ENCODE measurements at places on chromosomes 13 and 19.

- DNase-seq: no peak
These were observed 68.3 kb upstream of the MCF2L start for GRCh38 chr13:112900691-112901091.

GRCh38 chr13:29101409-29101808, 281.3 kb downstream of the MTUS2 start:
- no peak for DNase-seq

DNA sequence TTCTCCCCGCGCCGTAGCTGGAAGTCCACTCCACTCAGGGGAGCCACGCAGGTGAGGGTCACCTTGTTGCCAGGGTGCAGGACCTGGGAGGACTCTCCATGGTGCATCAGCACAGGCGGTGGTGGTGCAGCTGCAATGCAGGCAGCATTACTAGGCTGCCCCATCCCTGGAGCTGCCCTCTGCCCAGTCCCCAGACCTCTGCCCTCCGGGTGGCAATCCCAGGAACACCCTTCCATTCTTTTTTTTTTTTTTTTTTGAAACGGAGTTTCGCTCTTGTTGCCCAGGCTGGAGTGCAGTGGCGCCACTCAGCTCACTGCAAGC, 1.8 kb downstream of the A1BG start:
- DNase-seq: no peak

- no peak for DNase-seq
These were observed 5.3 kb downstream of the GRAMD1A start for GRCh38 chr19:35005256-35005977.

DNA sequence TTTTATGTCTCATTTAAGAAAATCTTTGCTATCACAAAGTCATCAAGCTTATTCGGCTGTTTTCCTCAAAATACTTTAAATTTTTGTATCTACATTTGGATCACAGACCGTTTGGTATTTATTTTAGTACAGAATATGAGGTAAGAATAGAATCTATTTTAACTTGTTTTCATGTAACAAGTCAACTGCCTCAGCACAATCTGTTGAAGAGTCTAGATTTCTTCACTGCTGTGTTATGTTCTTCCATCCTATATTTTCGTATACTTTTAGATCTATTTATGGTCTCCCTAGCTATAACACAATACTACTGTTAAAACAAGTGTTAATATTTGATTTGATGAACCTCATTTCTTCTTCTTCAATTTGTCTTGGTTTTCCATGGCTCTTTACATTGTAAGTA, 61.6 kb upstream of the SGCG start:
- DNase-seq: no peak

- no peak for DNase-seq
These were observed 1.1 kb upstream of the ARHGAP35 start for GRCh38 chr19:46859637-46860124.

DNA sequence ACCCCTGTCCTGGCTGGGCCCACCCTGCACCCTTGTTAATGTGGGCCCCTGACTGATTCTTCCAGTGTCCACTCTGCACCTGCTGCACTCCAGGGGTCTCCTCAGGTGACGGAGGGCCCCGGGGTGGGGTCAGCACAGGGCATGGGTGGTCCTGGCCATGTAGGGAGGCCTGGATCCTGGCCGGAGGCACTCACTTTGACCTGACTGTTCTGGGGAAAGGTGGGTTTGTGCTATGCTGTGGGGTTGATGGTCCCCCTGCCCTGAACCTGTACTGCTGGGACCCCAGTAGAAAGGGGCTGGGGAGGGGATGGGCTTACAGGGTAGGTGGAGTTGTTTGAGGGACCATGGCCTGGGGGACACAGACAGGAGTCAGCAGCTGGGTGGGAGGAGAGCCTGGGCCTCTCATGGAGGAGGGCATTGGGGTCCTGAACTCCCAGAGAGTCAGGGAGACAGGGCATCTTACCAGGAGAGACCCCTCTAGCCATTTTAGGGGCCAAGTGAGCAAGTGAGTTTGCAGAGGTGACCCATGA, 25.8 kb upstream of the CEACAM1 start:
- no peak for DNase-seq

DNA sequence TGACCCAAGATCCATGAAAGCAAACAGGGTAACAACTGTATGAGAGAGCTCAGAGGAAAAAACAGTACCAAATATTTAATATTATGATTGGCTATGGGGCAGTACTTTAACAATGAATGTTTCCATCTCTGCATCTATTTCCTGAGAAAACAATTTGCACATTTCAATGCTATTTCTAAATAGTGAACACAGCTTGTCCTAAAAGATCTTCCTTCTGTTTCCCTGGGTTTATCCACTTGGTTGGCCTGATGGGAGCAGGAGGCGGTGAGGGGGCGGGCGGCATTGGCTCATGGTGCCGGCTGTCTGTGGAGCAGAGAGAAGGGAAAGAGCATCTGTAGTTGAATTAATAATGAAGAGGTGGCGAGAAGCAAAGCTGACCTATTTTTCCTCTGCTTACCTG, 291.4 kb downstream of the DCLK1 start:
- DNase-seq: no peak

DNA sequence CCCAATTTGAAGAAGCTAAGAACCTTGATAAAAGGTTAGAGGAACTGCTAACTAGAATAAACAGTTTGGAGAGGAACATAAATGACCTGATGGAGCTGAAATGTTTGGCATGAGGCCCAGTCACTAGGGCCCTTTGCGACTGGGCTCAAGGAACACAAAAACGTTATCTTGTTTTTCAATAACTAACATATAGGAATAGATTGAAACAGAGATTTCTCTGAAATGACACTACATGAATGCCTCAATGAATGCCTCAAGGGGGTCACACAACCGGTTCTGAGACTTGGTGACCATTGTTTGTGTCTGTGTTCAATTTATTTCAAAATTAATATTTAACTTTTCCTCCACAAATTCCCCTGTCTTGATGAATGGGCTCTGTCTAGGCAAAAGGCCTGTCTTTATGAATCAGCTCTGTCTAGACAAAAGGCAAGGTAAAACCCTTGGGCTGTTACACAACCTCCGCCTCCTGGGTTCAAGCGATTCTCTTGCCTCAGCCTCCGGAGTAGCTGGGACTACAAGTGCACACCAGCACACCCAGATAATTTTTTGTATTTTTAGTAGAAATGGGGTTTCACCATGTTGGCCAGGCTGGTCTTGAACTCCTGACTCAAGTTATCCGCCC, 932 bp upstream of the ZNF486 start:
- DNase-seq: no peak

- peak; percentile 94 for DNase-seq
These were observed at the start of gene HOOK2 for GRCh38 chr19:12774588-12775555. Gene HOOK2, minus strand, starts transcription at chr19:12775552. Its CDS starts 103 bp downstream, at chr19:12775449.

DNA sequence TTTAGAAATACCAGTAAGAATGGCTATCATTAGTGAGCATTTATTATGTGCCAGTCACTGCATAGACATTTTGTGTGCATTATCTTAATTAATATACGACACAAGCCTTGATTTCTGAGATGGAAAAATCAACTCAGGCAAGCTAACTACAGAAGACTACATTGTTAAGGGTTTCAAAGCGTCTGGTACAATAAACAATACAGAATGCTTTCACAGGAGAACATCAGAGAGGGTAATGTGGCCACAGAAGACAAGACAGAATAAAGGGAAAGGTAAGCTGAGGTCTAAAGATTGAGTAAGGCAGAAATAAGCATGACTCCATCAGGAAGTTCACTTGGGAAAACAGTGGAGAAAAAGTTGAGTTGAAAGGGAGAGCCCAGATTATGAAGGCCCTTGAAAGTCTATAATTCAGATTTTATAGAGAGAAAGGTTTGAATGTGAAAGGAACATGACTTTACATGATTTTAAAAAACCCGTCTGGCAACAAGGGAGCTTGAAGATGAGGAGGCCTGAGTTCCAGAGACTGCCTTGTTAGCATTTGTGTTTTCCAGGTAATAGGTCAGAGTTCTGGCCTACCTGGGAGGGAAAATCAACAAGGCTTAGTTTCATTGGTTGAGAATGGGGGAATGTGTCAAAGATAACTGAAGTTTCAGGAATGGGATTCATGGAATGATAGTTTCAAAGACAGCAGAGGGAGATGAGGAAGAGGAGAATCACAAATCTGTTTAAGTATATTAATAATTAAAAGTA, 1.8 kb upstream of the MBNL2 start:
- no peak for DNase-seq

GRCh38 chr19:31351056-31351854, 2.0 kb upstream of the TSHZ3 start:
- DNase-seq: no peak

DNA sequence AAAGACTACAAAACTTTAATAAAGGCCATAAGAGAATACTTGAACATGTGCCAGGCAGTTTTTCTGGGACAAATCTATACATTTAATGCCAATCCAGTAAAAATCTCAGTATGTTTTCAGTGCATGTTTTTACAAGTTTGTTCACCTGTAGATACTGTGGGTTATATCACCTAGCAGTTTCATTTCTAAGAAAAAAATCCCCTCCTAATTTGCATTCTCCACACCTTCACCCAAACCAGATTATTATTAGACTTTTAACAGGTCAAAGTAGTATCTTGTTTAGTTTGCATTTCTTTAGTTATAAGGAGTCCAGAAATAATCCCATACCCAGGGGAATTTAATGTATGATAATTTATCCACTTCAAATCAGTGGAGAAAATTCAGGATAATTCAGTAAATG, 17.0 kb upstream of the LPAR6 start:
- no peak for DNase-seq

- DNase-seq: no peak
These were observed 99.3 kb upstream of the GJB6 start for GRCh38 chr13:20331419-20331818.

DNA sequence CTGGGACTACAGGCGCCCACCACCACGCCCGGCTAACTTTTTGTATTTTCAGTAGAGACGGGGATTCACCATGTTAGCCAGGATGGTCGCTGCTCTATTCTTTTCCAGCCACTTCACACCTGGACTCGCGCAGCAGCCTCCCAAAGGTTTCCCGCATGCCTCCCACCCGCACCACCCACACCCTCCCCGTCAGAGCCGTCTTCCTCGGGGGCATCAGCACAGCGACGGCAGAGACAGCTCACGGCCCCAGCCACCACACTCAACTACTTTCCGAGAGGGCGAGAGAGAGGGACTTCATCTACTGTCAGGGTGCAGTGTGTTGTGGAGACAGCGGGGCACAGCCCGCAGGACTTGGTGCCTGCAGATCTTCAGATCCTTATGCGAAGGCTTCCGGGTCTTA, 5.6 kb downstream of the ZNF787 start:
- no peak for DNase-seq

DNA sequence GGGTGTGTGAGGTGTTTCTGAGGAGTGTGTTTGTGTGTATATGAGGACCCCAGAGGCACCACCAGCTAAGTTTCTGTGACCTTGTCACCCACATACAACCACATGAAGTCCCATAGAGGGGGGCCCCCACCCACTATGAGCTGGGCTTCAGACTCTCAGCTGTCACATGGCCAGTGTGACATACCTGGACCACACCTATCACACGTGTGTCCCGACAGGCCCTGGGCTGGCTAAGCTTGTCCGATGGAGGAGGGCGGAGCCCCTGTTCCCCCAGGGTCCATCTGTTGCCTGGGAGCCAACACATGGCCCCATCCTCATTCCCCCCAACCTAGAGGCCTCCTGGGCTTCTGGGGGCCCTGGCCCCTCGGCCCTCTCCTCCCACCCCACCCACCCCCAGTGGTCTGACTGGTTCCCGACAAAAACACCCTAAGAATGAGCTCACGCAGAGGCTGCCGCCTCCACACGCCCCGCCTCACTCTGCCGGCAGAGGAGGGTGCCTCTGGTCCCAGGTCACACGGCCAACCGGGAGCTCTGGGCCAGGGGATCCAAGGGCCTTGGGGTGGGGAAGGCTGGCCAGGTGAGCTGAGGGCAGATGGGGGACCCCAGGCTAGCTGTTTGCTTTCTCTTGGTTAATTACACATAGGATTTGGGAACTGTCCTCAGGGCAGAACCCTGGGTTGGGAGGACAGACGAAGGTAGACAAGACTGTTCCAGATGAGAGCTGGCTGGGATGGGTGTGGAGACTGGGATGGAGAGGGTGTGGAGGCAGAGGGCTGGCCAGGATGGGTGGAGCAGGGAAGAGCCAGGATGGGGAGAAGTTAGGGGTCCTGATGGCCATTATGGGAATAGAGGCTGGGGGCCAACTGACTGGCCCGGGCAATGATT, 4.3 kb downstream of the KLC3 start:
- no peak for DNase-seq

- DNase-seq: no peak
These were observed 9.1 kb downstream of the TMEM150B start for GRCh38 chr19:55315956-55316525.

GRCh38 chr13:95902741-95903140, 150.5 kb downstream of the UGGT2 start:
- no peak for DNase-seq

- peak; percentile 51 for DNase-seq
These were observed 10.1 kb downstream of the NOSIP start for GRCh38 chr19:49570138-49570856.

DNA sequence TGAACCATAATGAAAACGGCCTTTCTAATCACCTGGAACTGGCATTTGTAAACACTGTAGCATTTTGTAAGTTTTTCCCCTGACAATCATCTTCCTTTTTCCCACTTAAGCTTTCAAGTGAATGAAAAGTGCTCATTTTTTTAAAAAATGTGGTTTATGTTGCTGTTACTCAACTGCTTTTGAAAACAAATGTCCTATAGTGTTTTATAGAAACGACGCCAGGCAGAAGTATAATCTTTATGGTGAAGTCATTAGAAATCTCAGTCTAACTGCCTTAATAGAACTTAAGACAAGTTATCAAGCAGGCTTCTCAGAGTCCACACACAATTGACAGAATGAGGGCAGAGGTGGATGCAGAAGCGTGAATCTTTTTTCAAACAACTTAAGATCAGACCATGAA, 442.3 kb downstream of the KLF12 start:
- no peak for DNase-seq

- DNase-seq: no peak
These were observed 7.0 kb upstream of the GP6 start for GRCh38 chr19:55044771-55045716.

DNA sequence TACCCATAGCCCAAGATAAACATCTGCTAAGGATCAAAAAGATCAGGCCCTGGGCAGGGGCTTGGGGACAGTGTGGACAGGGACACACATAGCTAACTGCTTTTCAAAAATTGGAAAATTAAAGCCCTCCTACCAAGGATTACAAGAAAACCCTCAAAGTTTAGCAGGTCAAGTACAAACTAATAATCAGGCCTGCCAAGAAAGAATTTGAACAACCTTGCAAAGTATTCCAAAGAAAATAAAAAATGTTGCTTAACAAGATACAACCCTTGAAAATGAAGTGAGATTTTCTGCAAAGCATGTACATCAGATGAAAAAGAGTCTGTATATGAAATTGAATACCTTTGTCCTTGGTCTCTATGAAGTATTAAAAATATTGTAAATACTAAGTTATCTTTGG, 67.3 kb downstream of the KLF12 start:
- no peak for DNase-seq

DNA sequence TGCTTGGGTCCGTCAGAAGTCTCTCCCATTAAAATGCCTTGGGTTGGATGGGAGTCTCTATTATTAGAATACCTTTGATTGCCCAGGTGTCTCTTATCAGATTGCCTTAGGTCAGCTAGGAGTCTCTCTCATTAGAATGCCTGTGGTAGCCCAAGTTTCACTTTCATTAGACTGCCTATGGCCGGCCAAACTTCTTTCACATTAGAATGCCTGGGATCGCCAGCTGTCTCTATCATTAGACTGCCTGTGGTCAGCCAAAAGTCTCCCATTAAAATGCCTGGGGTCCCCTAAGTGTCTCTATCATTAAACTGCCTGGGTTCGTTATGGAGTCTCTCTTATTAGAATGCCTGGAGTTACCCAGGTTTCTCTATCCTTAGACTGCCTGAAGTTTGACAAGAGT, 1476.7 kb downstream of the UQCRFS1 start:
- DNase-seq: no peak

GRCh38 chr13:44899967-44900366, 89.3 kb downstream of the NUFIP1 start:
- no peak for DNase-seq

- no peak for DNase-seq
These were observed at the start of gene KLK2 for GRCh38 chr19:50873056-50873455. Gene KLK2, plus strand, starts transcription at chr19:50873439. Its CDS starts 35 bp downstream, at chr19:50873474.

All from progenitor cell of endocrine pancreas (in vitro differentiated cells).